ENCODE measurements at places on chromosomes 3 and 15.

DNA sequence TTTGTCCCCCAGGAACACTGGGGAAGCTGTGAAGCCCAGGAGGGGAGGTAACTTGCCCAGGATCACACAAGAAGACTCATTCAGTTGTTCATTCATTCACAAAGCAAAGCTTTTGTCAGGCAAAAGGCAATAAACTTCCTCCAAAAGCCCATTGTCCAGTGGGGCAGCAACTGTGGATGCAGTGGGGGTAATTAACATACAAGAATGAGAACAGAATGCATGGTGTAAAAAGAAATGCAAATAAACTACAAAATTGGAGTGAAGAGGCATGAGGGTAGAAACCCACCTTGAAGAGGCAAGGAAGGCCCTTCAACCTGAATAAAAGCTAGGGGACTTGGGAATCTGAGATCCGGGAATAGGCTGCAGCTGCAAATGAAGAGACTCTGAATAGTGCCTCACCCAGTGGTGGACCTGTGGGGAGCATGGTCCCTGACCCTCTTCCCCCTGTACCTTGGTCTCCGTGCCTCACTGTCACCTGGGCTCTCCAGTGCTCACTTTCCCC is 363.6 kb downstream of the CLSTN2 start:
- no peak for DNase-seq

DNA sequence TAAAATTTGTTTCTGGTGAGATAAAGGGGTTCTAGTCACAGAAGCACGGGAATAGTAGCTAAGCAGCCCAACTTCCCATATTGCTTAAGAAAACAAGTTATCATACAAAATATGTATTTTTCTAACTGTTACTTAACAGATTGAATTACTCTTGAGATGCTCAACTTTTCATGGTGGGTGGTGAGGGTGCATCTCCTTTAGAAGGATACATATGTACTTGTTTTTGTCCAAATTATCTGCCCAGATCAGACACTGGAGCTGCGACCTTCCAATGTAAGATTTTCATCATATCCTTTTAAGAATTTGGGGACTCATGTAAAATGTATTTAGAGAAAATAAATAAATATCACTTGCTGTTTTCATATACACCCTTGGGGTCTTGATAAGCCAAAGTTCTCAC is 252.2 kb upstream of the SOX2 start:
- no peak for DNase-seq

DNA sequence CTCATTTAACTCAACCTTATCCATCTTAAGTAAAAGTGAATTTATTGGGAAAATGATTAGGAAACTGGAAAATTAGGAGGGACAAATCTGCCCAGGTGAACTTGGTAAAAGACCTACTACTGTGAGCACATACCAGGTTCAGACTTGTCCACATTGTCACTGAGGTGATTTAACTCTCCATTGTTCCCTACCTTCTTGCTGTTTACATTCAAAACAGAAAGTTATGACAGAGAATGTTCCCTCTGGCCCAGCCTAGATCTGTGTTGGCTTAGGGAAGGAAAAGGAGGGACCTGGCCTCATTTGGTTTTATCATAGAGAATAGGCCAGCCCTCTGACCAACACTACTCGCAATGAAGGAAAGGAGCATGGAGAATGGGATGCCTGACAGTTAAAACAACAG is 117.6 kb downstream of the SATB1 start:
- DNase-seq: no peak

DNA sequence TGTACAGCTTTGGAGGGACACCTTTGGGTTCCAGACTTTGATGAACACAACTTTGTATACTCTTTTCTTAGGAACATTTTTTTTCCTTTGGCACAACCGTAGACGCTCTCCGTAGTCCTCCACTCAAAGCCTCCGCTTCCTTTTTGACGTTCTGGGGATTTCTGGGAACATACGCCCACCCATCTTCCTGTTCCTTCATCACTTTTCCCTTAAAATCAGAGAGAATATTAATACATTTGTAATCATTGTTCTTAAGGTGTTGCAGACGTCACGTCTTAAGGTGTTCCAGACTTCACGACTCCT is 405 bp upstream of the SPG21 start:
- DNase-seq: no peak

Data from dorsolateral prefrontal cortex (tissue), 122 donors.